ENCODE measurements at places on chromosomes 7 and 10.

- no peak for DNase-seq
These were observed 127.8 kb downstream of the PLPP4 start for GRCh38 chr10:120584786-120585185.

GRCh38 chr10:96683065-96683464 lies 37.2 kb downstream of the PIK3AP1 start:
- no peak for DNase-seq

DNA sequence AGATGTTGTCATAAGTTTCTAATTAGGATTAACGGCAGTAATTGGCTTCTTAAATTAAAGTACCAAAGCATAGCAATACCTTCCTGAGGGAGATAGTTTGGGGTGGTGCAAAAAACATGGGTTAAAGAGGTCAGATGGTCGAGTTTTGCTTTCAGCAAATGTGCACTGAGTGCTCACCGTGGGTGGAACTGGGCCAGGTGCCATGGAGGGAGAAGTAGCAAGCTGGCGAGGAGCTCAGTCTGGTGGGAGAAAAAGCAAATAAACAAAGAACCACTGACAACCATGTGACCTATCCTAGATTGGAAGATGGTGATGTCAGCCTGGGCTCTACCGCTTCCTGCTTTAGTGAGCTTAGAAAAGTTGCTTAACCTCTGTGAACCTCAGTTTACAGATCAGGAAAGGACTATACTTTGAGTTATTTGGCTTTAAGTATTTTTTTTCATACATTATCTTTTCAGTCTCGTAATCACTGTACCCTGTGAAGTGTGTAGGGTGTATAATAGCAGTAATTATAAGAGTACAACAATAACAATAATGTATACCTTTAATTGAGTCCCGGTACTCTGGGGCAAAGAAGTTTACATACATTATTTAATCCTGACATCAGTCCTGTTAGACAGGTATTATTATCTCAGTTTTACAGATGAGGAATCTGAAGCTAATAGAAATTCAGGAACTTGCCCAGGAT lies 69.0 kb upstream of the PDCD4 start:
- DNase-seq = no peak

GRCh38 chr10:72264536-72264935 lies 9.2 kb upstream of the DDIT4 start:
- no peak for DNase-seq

GRCh38 chr7:7793249-7793648 lies 74.8 kb upstream of the RPA3 start:
- no peak for DNase-seq

GRCh38 chr7:10718768-10719167 lies 254.9 kb upstream of the PHF14 start:
- no peak for DNase-seq

- no peak for DNase-seq
These were observed 1.5 kb upstream of the LAMB1 start for GRCh38 chr7:108004220-108005142.

GRCh38 chr10:6153845-6154244 lies 48.9 kb upstream of the PFKFB3 start:
- no peak for DNase-seq

Data from stimulated activated CD4-positive, alpha-beta T cell treated with anti-CD3 and anti-CD28 coated beads, Interleukin-1b, Interleukin-23, amount 100 ng/mL, for 4 hours (primary cell).